Aorta (tissue), 5 donors: ENCODE measurements at places on chromosomes 2 and 18. TPM values are rescaled to one million over a fixed set of nuclear protein-coding genes. Genes with fewer than 3 reads are reported as not detected.

GPR155 gene
- total RNA-seq, result 6.8 TPM

TBR1 gene
- total RNA-seq, result not detected

TUBA3E gene
- not detected for total RNA-seq

UGT1A8 gene
- total RNA-seq, result not detected

ACMSD gene
- total RNA-seq, result not detected
